Fibroblast of villous mesenchyme (primary cell): ENCODE measurements at places on chromosomes 5 and 9. TPM values are rescaled to one million over a fixed set of nuclear protein-coding genes. Genes with fewer than 3 reads are reported as not detected.

The TLX3 gene
- total RNA-seq, result not detected in 2 replicates

The HSD17B3 gene
- total RNA-seq, result not detected in 2 replicates

The DTWD2 gene
- 10.6 and 10.8 TPM in 2 replicates for total RNA-seq

The PCDHGA6 gene
- 4.7 and 4.8 TPM in 2 replicates for total RNA-seq

The GABRP gene
- total RNA-seq, result not detected in 2 replicates

The NPR2 gene
- total RNA-seq, result 16.4 and 19.9 TPM in 2 replicates

The CDKN2A gene
- total RNA-seq, result 20.7 and 32.5 TPM in 2 replicates

The SLC1A1 gene
- 17.7 and 34.1 TPM in 2 replicates for total RNA-seq
